ENCODE measurements at places on chromosomes 6 and 20.
A peak's percentile ranks its signal among the peaks of the same experiment; 100 is the strongest.

DNA sequence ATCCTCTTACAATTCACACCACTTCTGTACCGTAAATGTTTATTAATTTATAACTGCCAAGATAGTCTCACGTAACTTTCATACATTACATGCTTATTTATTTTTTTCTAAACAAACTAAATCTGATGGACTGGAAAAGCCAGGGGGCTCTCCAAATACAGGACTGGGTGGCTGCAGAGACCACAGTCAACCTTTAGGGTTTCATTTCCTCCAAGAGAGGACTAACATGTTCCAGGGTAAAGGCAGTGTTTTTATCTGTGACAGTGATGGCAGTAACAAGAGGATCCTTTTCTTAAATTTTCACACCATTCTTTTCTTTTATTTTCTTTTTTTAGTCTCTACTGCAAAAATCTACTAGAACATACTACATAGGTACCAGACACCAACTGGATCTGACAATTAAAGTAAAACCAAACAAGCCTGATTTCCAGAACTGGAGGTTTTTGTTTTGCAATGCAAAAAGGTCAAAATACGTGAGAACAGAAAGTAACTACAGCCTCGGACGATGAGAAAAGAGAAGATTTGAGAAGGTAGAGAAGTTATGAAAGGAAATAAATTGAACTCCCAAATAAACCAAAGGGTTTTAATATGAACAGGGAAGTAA lies 1.2 kb downstream of the LMBRD1 start:
- DNase-seq: peak; percentile 45

DNA sequence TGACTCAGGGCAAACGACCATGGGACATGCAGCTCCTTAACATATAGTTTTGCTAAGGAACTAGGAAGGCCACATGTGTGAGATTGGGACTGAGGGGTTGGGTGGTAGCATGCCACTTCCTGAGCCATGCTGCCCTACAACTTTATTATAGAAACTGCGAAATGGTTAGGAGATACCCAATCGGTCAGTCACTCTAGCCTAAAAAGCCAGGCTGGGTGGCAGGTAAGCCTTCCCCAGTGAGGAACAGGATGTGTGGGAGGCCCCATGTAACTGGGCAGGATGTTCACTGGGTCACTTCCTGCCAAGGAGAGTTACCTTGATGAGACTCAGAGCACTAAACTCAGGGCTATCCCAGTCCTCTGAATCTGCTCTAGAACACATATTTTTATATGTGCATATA lies 123.5 kb downstream of the MAP3K7 start:
- DNase-seq: no peak

DNA sequence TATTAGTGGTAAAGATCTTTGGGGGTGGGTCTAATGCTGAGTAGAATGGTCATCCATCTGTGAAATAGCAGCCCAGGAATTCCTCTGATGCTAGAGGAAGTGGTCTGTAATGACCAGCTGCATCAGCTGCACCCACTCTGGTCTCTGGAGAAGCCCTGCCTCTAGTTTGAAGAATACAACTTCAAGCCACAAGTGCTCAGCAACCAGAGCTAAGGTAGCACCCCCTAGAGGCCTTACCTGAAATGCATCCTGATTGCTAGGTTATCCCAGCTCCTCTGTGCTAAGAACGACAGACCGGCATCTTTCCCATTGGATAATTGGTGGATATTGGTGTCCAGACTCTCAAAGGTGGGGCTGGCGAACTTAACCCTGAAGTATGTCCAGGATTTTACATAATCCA lies 58.2 kb downstream of the DNAH8 start:
- peak; percentile 83 for DNase-seq

GRCh38 chr20:21706261-21707195 lies 1.1 kb downstream of the PAX1 start:
- no peak for DNase-seq

- DNase-seq: no peak
These were observed 15.6 kb upstream of the RIPK1 start for GRCh38 chr6:3052481-3053230.

DNA sequence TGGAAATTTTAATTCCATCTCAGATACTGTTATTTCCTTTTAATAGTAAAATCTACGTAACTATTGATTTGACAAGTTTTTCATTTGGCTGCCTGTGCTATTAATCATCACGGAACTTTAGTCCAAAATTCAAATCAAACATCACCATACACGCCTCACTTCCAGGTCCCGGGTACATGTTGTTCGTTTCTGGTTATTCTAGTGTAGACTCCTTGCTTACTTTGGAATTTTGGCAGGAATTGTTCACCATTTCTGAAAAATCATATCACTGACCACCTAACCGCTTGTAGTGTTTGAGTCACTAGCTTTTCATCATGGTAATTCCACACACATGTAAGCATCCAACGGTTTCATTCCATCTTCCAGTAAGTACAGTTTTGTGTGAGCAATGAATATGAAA lies 98.0 kb upstream of the NHSL1 start:
- DNase-seq: no peak

DNA sequence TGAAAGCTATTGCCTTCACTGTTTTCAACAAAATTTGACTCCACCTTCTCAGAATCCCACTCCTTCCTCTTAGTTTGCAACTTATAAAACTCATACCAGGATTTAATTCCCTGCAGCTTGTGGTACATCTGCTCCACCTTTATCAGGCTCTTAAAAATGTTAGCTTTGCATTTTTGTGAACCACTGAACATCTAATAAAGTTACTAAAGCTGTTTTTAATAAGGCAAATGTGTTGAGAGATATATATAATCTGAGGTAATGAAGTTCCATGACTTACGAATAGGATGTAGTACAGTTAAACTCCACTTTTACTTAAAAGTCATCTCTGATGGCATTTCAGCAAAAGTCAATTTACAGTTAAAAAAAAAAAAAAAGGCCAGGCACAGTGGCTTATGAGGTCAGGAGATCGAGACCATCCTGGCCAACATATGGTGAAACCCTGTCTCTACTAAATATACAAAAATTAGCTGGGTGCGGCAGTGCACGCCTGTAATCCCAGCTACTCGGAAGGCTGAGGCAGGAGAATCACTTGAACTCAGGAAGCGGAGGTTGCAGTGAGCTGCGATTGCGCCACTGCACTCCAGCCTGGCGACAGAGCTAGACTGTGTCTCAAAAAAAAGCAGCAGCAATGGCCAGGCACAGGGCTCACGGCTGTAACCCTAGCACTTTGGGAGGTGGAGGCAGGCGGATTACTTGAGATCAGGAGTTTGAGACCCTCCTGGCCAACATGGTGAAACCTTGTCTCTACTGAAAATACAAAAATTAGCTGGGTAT lies 106.2 kb downstream of the KIF13A start:
- no peak for DNase-seq

- no peak for DNase-seq
These were observed 266.4 kb downstream of the HAO1 start for GRCh38 chr20:7673841-7674240.

GRCh38 chr6:18266523-18266912 lies 2.2 kb upstream of the DEK start:
- DNase-seq: no peak

DNA sequence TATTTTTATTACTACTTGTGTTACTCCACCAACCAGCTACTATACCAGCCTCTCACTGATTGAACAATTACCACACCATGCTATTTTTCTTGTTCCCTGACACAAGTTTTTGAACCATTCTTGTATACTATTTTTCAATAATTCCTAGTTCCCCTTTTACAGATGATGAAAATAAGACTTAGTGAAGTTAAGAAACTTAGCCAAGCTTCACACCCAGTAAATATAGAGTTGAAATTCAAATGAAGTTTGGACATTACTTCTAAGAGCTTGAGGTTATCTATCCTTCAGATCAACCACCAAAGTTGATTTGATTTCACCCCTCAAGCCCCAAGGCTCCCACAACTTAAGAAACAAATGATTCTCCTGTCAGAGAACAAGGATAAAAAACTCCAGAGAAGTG lies 13.1 kb upstream of the BCAS1 start:
- DNase-seq: no peak

GRCh38 chr20:58039274-58040092 lies 189.0 kb downstream of the ANKRD60 start:
- DNase-seq: no peak

DNA sequence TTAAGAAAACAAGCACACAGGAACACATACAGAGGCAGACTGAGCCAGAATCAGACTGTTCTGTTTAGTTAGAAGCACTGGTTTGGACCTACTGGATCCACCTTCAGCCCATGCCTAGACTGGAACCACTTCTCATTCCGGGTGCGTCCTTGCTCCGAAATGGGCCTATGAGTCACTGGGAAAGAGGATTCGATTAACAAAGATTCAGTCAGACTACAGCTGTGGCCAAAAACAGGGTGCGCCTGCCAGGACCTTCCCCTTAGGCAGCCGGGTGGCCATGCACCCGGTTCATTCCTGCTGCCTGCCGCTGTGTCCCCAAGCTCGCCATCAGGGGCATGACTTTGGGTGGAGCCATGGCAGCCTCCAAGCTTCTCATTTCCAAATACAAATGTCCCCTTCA lies 14.5 kb upstream of the KCNK5 start:
- no peak for DNase-seq

GRCh38 chr6:52515219-52515960 lies 61.5 kb downstream of the TRAM2 start:
- DNase-seq: peak; percentile 59

- DNase-seq: no peak
These were observed 53.3 kb downstream of the CHMP4B start for GRCh38 chr20:33864324-33864963.

DNA sequence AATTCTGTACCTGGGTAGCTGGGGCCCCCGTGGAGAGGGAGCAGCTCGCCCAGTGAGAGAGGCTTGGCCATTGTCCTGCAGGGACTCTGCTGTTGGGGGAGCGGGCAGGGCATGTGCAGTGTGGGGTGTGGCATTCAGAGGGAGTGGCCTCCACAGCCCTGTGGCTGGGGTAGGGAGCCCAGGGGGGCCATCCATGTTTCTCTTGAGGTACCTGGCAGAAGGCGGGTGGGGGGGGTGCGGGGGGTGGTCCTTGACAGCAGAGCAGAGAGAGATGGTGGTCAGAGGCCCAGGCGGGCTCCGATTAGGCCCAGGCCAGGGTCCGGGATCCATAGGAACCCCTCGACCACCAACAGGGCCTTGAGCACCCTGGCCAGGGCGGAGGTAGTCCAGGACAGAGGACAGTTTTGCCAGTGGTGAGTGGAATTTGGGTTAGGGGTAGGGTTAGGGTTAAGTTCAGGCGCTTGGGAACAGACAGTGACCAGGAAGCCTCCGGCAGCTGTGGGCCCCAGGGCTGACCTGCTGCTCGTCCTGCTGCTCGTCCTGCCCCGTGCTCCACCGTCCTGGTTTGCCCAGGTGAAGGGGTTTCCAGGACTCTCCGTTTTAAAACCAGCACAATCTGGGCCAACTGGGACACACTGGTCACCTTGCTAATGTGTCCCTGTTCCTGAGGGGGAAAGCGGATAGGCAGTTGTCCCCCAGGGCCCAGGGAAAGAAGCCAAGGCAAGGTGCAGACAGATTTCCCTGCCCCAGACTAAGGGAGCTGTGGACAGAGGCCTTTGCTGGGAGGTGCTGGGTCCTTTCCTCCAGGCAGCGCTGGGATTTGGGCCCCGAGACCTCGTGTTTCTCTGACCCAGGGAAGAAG lies 24.8 kb upstream of the MYT1 start:
- no peak for DNase-seq

DNA sequence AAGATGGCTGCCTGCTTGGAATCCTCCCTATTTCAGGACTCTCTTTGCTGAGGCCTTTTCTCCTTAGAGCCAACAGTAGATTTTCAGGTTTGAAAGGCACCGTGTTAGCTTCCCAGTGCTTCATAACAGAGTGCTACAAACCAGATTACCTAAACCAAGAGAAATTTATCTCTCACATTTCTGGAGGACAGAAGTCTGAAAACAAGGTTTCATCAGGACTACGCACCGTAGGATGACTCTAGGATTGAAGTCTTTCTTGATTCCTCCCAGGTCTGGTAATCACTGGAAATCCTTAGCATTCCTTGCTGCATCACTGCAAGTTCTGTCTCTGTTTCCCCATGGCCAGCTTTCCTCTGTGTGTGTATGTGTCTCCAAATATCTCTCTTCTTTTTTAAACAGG lies 508.4 kb upstream of the GJE1 start:
- no peak for DNase-seq

- DNase-seq: peak; percentile 19
These were observed 10.7 kb downstream of the ZFAND3 start for GRCh38 chr6:37830225-37830624.

DNA sequence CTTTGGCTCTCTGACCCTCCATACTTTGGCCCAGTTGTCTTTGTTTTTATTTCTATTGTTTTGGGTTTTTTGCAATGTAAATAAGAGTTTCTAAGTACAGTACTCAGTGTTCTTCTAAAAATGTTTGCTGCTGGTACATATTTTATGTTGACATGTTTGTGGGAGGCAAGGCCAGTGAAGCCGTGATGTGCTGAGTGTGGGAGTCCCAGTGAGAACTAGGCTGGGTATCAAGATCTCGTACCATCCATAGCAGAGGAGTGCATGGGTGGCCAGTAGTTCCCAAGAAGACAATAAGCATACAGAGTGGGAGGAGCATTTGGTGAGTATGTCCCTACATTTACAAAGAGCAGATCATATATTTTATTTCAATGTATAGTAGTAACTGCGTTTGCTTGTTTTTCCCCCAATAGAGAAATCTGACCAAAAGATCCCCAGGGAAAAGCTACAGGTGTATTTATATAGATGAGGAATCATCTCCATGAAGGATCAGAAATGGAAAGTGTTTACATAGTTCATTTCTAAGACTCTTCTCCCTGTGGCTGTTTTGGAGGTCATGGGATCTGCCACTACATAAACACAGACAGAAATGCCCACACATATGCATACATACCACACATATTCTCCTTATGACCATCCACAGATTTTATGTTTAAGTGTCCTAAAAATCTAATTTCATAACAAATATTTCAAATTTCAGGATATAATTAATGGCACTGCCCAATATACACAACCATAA lies 285.9 kb downstream of the ALDH8A1 start:
- DNase-seq: no peak

DNA sequence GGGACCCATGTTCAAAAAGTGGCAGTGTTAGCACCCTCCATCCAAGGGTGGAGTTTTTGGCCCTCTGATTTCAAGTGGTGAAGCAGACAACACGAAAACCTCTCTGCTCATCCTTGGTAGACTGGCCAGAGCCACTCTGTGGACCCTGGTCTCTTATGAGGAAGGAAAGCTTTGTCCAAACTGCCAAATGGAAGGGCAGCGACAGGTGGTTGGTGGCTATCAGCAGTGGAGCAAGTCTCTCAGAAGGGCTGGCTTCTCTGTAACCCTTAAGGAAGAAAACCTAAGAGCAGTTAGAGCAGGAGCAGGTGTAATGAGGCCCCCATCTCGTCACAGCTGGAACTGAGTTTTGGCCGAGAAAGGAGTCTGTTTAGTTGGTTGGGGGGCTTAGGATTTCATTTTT lies 155.8 kb downstream of the SLC16A10 start:
- DNase-seq: no peak

GRCh38 chr20:45994761-45995493 lies 13.8 kb upstream of the MMP9 start:
- DNase-seq: no peak

- no peak for DNase-seq
These were observed 101.7 kb upstream of the IYD start for GRCh38 chr6:150266963-150267685.

DNA sequence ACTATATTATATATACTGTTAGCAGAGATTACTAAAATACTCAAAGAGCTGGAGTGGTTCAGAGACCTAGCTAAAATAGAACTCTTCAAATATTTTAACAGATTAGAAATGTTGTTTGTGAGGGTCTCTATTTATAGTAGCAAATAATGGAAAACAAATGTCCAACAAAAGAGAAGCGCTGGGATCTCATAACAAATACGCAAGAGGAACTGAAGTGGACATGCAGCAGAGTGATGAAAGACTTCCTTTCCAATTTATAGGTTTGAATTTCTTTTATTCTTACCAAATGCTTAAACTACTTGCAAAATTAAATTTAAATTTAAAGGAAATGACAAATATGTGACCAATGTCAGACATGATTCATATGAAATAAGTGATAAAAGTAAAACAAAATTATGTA lies 49.9 kb downstream of the PIGU start:
- no peak for DNase-seq

Measured in mesendoderm (in vitro differentiated cells).